ENCODE measurements at places on chromosomes 1 and 21.

GRCh38 chr1:162361349-162361748, 15.3 kb downstream of the SPATA46 start:
- no peak for DNase-seq

DNA sequence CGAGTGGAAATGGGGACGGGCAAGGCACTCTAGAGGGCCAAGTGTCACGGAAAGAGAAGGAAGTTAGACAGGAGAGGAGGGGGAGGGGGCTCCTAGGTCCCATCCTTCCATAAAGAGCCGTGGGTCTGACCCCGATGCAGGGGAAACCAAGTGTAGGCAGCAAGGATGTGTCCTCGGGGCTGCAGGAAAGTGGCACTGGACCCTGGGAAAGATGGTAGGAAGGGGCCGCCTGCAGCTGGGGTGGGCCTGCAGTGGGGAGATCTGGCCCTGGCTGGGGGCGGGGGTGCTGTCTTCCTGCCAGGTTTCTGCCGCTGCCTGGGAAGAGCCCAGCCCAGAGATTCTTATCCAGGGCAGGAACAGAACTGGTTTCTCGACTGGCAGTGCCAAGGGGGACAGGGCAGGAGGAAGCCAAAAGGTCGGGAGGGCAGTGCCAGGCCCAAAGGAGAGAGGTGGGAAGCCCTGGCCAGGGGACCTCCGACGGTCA, 12.9 kb downstream of the CRABP2 start:
- no peak for DNase-seq

DNA sequence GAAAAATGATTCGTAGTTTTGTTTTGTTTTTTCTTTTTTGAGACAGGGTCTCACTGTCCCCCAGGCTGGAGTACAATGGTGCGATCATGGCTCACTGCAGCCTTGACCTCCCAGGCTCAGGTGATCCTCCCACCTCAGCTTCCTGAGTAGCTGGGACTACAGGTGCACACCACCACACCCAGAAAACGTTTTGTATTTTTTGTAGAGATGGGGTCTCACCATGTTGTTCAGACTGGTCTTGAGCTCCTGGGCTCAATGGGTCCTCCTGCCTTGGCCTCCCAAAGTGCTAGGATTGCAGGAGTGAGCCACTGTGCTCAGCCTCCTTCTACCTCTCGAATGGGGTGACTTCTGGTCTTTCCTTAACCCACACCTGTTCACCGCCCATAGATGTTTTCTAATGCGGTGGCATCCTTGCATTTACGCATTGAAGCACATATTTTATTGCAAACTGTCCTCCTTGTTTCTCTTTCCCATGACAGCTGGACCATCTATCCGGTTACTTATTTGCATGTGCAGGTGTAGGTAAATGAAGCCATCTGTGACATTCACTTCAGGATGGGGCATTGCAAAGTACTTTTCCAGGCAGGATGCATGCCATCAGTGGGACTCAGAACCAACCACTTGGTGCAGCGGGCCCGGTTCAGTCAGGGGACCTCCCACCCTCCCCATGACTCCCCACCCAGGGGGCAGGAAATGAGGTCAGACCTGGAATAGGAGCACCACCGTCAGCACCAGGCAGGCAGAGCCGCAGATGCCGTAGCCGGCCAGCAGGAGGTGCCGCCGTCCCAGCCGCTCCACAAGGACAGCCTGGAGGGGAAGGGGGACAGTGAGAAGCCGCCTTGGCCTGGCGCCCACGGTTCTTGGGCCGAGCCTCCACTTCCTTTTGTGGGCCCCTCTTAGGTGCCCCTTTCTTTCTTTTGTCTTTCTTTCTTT, 16.5 kb downstream of the SLC2A7 start:
- no peak for DNase-seq

- DNase-seq: no peak
These were observed 21.3 kb upstream of the GRIK3 start for GRCh38 chr1:37055631-37056030.

GRCh38 chr1:22107126-22107525, 35.8 kb downstream of the WNT4 start:
- DNase-seq: no peak

GRCh38 chr1:32179193-32179442, 357 bp upstream of the TXLNA start:
- DNase-seq: no peak

DNA sequence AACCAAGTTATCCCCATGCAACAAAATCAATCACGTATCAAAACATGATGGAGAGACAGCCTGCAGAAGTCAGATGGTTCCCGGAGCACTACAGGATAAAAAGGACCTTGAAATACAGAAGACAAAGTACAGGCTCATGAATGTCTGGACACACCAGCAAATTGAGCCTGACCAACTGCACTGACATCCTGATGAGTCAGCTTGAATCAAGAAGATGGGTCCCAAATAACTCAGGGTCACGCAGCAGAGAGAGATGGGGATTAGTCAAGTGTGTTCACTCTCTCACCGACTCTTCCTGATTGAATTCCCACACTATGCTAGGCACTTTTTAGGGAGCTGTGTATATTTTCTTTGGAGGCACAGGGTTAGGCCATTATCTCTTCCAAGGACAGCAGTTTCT, 71.1 kb upstream of the DIRAS3 start:
- no peak for DNase-seq

DNA sequence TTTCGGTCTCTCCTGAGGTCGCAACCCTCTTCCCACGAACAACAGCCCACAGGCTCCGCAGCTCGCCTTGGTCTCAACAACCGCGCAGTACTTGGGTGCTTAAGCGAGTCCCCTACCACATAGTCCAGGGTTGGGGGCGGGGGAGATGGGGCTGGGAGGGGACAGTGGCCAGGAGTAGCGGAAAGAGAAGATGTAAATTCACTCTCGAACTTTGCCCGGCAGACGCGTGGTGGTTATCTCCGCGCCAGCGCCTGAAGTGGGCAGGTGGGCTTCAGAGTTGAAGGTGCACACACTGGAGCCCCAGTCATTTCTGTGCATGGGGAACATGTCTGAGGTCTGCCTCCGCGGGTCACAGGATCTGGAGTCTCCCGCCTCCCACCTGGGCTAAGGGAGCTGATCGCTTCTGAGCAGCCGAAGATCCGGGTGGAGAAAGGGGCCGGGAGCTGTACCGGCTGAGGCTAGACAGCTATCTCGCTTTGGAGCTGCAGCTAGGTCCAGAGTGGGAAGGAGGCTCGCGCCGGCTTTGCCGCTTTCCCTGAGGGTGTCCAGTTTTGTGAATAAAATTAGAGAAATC, 4.3 kb upstream of the FOXD2 start:
- DNase-seq: no peak

GRCh38 chr1:202501281-202501680, 152.8 kb downstream of the PPP1R12B start:
- DNase-seq: no peak

GRCh38 chr1:56617141-56617540, 28.0 kb upstream of the PRKAA2 start:
- no peak for DNase-seq
